ENCODE measurements at places on chromosomes 13 and 19.

GRCh38 chr13:26834646-26835045 is 74.1 kb upstream of the GPR12 start:
- DNase-seq, result peak; percentile 34

- DNase-seq, result peak; percentile 9
Observed at GRCh38 chr19:19866611-19867248, 1.0 kb downstream of the ZNF253 start.

- DNase-seq, result no peak
Observed at GRCh38 chr19:55626350-55626749, 2.0 kb upstream of the ZNF784 start.

- DNase-seq, result no peak
Observed at GRCh38 chr13:53822136-53822535, 793.5 kb downstream of the OLFM4 start.

DNA sequence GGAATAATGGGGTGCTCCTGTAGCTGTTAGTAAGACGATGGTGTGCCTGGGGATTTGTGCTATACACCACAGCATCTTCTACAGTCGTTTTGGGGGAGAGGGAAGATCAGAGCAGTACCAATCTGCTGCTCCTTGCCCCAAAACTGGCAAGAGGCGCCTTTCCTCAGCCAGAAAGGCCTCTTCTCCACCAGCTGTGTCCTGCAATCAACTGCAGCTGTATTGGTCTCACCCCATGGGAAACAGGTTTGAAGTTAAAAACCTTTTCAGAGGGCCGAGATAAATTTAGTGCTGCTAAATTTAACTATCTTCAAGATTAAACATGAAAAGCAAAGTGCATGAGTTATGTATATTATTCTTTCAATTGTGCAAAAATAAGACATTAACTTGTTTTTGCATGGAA is 1.2 kb upstream of the RNASEH2B start:
- no peak for DNase-seq
